ENCODE measurements at places on chromosomes 2 and 18.

DNA sequence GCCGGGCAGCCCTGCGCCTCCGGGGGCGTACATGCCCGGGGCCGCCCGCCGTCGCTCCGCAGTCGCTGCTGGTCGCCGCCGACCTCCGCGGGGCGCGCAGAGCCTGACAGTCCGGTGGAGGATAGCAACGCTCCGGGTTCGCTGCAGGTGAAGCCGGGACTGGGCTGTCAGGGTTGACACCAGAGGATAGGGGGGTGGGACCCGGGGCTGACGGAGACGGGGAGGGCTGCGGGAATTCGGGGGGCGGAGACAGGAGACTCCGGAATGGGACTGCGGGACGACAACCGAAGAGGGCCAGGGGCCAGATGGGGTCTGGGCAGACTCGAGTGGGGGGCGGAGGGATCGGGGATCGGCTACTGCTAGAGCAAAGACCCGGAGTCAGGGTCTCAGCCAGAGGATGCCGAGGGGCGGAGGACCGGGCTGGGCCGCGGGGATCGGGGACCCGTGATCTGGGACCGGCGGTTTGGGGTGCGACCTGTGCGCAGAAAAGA, 403 bp downstream of the TMEM127 start:
- DNase-seq = peak; percentile 32

- no peak for DNase-seq
Observed at GRCh38 chr18:37691162-37691561, 125.6 kb upstream of the CELF4 start.

- no peak for DNase-seq
Observed at GRCh38 chr2:149314687-149315086, 15.7 kb upstream of the LYPD6 start.

DNA sequence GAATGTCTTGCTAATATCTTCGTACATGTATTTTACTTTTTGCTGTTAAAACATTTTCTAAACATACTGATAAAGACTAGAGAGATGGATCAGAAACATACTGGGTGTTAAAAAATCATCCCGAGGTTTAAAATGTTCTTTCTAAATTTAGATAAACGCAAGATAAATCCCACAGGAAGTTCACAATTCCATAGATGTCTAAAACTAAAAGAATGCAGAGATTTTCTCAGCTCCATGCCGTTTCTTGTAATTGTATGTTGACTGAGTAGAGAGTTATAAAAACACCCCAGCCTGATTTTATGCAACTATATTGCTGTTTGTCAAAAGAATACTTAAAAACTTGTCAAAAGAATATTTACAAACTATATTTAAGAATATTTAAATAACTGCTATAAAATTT, 455.7 kb downstream of the ARHGAP15 start:
- no peak for DNase-seq
